ENCODE measurements at places on chromosomes 7 and 10. TPM values are rescaled to one million over a fixed set of nuclear protein-coding genes. Genes with fewer than 3 reads are reported as not detected.

TNPO3 gene
- total RNA-seq = 44.3 TPM

ANKRD22 gene
- 0.48 TPM for total RNA-seq

GPR37 gene
- total RNA-seq = not detected

NT5C3A gene
- total RNA-seq = 64.5 TPM

HECW1 gene
- not detected for total RNA-seq

MMP21 gene
- total RNA-seq = 0.10 TPM

DGKI gene
- 0.25 TPM for total RNA-seq

CDK14 gene
- not detected for total RNA-seq

RBM28 gene
- total RNA-seq = 35.1 TPM

LRMDA gene
- total RNA-seq = not detected

SEMA3D gene
- not detected for total RNA-seq

DNA sequence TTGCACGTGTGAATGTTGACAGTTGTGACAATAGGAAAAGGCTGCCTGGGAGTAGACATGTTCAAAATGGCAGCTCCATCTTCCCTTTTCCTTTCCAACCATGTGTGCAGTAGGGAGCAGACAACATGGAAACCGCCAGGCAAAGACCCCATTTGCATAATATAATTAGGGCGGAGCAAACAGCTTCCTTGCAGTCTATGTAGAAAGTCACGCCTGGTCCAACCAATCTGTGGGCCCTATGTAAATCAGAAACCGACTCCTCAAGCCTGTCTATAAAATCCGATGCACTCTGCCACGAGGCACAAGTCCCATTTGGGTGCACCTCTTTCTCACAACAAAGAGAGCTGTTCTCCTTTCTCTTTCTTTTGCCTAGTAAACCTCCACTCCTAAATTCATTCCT lies 19.6 kb downstream of the NEBL start:
- no peaks in the 10 kb centered on the region for H3K4me1 ChIP-seq
- no peak overlapping the region for H3K27ac ChIP-seq
- H3K4me3 ChIP-seq = no peak overlapping the region
- no peaks in the 10 kb centered on the region for H3K27me3 ChIP-seq
- no peaks in the 10 kb centered on the region for H3K36me3 ChIP-seq
- no peak for DNase-seq

GRCh38 chr10:82091413-82091812 lies 216.4 kb downstream of the NRG3 start:
- no peaks in the 10 kb centered on the region for H3K36me3 ChIP-seq
- no peak for DNase-seq
- no peaks in the 10 kb centered on the region for H3K4me1 ChIP-seq
- no peaks in the 10 kb centered on the region for H3K27me3 ChIP-seq
- no peak overlapping the region for H3K27ac ChIP-seq
- no peak overlapping the region for H3K4me3 ChIP-seq

- no peak for DNase-seq
- no peak overlapping the region for H3K27ac ChIP-seq
- no peaks in the 10 kb centered on the region for H3K36me3 ChIP-seq
- H3K4me1 ChIP-seq = no peaks in the 10 kb centered on the region
These were observed 117.7 kb upstream of the PTPRZ1 start for GRCh38 chr7:121755286-121755685.

DNA sequence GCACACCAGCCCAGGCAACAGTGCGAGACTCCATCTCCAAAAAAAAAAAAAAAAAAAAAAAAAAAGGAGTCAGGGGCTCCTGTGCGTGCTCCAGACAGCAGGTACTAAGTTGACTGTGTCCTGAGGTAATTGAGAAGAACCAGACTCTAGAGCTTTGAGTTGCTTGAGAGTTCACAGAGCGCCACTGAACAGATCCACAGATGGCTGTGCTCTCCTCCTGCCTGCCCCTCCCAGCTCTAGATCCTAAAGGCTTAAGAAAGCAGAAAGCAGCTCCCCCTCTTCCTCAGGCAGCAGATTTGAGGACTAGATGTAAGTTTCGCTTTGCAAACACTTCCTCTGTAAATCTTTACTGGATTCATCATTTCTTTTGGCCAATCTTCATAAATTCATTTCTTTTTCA lies 38.7 kb downstream of the SHH start:
- H3K4me3 ChIP-seq = no peak overlapping the region
- no peak overlapping the region for H3K27ac ChIP-seq
- H3K4me1 ChIP-seq = no peaks in the 10 kb centered on the region
- no peaks in the 10 kb centered on the region for H3K27me3 ChIP-seq
- peaks cover 42% of the 10 kb centered on the region for H3K36me3 ChIP-seq
- DNase-seq = no peak

DNA sequence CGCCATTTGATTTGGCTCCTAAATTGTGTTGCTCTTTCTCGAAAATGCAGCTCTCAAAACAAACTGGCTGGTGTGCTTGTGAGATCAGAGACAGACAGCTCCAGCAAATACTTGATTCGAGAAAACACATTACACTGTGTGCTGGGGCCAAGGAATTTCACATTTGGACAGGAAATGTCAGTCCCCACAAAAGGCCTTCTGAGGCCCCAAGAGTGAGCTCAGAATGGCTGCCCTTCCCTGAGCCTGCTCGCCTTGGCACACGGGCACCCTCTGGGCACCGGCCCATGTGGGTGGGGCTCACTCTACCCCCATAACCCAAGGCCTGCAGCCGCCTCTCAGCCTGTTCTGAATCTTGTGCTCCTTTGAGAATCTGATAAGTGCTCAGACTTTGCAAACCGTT lies 13.9 kb upstream of the HSPA12A start:
- no peak for DNase-seq
- no peak overlapping the region for H3K4me3 ChIP-seq
- H3K4me1 ChIP-seq = peaks cover 2% of the 10 kb centered on the region
- peaks cover 18% of the 10 kb centered on the region for H3K27me3 ChIP-seq
- H3K36me3 ChIP-seq = no peaks in the 10 kb centered on the region

GRCh38 chr7:75055830-75056772 lies 17.5 kb downstream of the RCC1L start:
- H3K27me3 ChIP-seq = no peaks in the 10 kb centered on the region
- no peak overlapping the region for H3K4me3 ChIP-seq
- no peak overlapping the region for H3K27ac ChIP-seq
- no peaks in the 10 kb centered on the region for H3K4me1 ChIP-seq

DNA sequence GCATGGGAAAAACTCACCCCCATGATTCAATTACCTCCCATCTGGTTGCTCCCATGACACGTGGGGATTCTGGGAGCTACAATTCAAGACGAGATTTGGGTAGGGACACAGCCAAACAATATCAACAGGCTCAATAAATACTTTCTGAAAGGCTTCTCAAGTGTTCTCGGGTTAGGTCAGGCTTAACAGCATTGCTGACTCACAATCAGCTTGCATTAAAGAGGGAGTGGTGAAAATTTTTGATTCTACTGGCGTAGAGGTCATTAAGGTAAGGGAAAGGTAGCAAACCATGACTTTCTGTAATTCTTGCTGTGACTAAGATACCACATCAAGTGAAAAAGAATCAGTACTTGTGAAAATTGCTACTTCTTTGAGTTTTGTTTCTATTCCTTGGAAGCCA lies 126.4 kb downstream of the JCAD start:
- H3K27me3 ChIP-seq = no peaks in the 10 kb centered on the region
- no peaks in the 10 kb centered on the region for H3K4me1 ChIP-seq
- DNase-seq = no peak
- no peak overlapping the region for H3K4me3 ChIP-seq
- no peak overlapping the region for H3K27ac ChIP-seq

- no peaks in the 10 kb centered on the region for H3K36me3 ChIP-seq
- no peak for DNase-seq
- peaks cover 6% of the 10 kb centered on the region for H3K27me3 ChIP-seq
- H3K4me1 ChIP-seq = no peaks in the 10 kb centered on the region
- H3K27ac ChIP-seq = no peak overlapping the region
These were observed 106.2 kb downstream of the ITIH5 start for GRCh38 chr10:7560519-7560918.

- H3K27ac ChIP-seq = no peak overlapping the region
- H3K36me3 ChIP-seq = no peaks in the 10 kb centered on the region
- DNase-seq = no peak
- no peaks in the 10 kb centered on the region for H3K4me1 ChIP-seq
These were observed 196.1 kb upstream of the LRGUK start for GRCh38 chr7:133931053-133931452.

DNA sequence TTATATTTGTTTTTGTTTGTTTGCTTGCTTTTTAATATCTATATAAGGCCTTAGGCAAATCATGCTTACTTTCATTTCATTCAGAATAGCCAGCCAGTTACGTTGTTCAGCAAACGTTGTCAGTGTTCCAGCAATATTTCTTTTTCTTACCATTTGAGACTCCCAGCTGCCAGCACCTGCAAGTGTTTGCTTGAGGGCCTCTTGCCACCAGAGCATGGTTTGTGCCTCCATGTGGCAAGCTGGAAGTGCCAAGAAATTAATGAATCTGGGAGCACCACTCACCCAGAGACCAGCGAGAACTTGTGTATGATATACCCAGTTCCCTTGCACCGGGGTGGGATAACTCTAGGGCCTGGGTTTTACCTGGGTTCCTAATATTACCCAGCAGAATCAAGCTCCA lies 177.1 kb upstream of the CSTF2T start:
- H3K27me3 ChIP-seq = no peaks in the 10 kb centered on the region
- no peaks in the 10 kb centered on the region for H3K36me3 ChIP-seq
- peaks cover 18% of the 10 kb centered on the region for H3K4me1 ChIP-seq
- DNase-seq = no peak

DNA sequence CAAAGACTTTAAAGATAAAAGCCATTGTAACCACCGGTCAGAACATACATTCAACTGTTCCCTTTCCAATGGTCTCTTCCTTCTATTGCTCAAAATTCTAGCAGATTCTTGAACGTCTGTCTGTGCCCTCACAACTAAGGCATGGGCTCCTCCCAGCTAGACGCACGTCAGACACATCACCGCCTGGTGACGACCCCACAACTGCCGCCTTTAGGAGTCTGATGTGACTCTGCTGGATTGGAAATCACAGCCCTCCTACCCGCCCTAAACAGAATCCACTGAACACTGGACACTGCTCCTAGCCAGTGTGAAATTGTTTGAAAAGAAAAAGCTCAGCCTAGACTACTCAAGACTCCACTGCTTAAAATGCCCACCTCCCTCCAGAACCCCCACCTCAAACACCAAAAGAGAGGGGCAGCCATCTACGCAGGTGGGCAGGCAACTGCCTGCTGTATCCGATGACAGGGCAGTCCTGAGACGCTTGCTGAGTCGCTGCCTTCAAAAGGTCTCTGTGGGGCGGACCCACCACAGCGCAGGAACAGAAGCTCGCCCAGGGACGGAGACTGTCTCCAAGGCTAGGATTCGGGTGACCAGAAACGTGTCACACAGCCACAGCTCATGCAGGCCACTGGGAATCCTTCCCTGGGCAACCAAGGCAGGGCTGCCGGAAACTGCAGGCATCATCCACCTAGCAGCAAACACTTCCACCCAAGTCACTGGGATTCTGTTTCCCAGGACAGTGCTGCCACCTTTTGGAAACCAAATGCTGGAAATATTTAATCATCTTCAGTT lies 34.7 kb downstream of the GSDME start:
- H3K4me1 ChIP-seq = peaks cover 21% of the 10 kb centered on the region
- DNase-seq = no peak
- H3K27me3 ChIP-seq = peaks cover 4% of the 10 kb centered on the region
- no peaks in the 10 kb centered on the region for H3K36me3 ChIP-seq
- H3K4me3 ChIP-seq = no peak overlapping the region

- no peak for DNase-seq
- H3K27me3 ChIP-seq = peaks cover 9% of the 10 kb centered on the region
- H3K36me3 ChIP-seq = no peaks in the 10 kb centered on the region
- H3K27ac ChIP-seq = no peak overlapping the region
- peaks cover 9% of the 10 kb centered on the region for H3K4me1 ChIP-seq
These were observed 153.0 kb upstream of the PRPS1L1 start for GRCh38 chr7:18180685-18181084.

- H3K27ac ChIP-seq = no peak overlapping the region
- no peak overlapping the region for H3K4me3 ChIP-seq
- no peaks in the 10 kb centered on the region for H3K36me3 ChIP-seq
- DNase-seq = no peak
- H3K4me1 ChIP-seq = no peaks in the 10 kb centered on the region
These were observed 35.0 kb upstream of the USP6NL start for GRCh38 chr10:11646450-11646849.

GRCh38 chr7:74344786-74345185 lies 55.6 kb downstream of the CLIP2 start:
- H3K36me3 ChIP-seq = no peaks in the 10 kb centered on the region
- H3K27ac ChIP-seq = no peak overlapping the region
- no peak overlapping the region for H3K4me3 ChIP-seq
- H3K4me1 ChIP-seq = no peaks in the 10 kb centered on the region
- H3K27me3 ChIP-seq = no peaks in the 10 kb centered on the region

Data from activated CD4-positive, alpha-beta T cell treated with anti-CD3 and anti-CD28 coated beads, Interleukin-2, amount 10 ng/mL, durations not matched to agents 7 days and 5 days (primary cell).